Uterus (tissue), 4 donors: ENCODE measurements at places on chromosomes 16 and 17. TPM values are rescaled to one million over a fixed set of nuclear protein-coding genes. Genes with fewer than 3 reads are reported as not detected.
A peak's percentile ranks its signal among the peaks of the same experiment; 100 is the strongest.

DNA sequence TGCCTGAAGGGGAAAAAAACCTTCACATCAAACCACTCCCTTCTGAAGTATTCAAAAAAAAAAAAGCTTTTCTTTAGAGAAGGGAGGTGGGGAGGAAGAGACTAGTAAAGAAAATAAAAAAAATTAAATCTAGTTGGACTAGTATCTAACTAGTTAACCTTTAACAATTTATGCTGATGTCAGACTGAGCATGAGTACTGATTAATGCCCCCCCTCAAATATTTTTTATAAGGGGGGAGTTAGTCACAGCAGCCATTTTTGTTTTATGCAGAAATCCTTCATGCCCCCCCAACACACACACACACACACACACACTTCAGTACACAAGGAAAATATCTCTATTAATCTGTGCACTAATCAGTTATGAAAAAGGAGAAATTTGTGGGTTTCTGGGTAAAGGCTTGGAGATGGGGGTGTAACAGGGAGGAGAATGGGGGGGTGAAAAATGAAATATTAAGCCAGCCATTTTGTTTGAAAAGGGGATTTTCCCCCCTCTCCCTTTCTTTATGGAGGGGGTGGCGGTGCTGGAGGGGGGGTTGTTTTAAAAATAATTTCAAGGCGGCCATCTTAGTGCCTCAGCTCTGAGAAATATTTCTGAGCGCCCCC is 4.7 kb upstream of the CHD3 start:
- no peak for DNase-seq

- no peak for DNase-seq
Observed at GRCh38 chr16:80607204-80607603, 66.4 kb downstream of the DYNLRB2 start.

DNA sequence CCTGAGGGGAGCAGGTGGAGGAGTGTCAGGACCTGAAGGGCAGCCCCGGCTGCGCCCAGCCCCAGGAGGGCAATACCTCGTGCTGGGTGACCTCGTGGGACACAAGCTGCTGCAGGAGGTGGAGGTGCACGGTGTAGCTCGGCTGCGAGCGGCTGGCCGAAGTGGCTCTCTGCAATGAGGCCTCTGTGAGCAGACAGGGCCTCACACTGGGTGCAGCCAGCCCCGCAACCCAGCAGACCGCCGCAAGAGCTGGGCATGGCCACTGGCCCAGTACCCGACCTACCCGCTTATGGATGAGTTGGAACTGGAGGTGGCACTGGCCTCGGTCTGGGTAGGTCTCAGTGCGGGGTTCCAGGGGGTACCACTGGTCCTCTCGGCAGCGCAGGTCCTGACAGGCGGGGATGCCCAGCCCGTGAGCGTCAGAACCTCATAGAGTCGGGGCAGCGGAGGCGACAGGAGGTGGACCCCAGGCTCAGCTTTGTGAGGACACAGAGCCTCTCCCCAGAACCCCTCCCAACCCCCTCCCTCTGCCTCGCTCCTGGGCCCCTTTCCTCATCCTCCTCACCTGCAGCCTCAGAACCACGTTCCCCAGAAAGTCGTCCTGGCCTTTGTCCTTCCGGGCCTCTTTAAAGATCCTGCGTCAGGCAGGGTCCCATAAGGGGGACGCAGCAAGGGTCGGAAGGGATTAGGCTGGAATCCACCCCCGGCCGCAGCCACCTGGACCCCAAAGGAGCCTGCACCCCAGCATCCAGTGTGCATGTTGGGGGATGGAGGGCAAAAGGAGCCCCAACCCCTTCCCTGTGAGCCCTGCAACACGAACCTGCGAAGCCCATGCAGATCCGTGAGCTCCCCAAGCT is 4.0 kb downstream of the UNC13D start:
- DNase-seq = no peak

GRCh38 chr17:78972507-78973105 is 7.1 kb downstream of the LGALS3BP start:
- no peak for DNase-seq

DNA sequence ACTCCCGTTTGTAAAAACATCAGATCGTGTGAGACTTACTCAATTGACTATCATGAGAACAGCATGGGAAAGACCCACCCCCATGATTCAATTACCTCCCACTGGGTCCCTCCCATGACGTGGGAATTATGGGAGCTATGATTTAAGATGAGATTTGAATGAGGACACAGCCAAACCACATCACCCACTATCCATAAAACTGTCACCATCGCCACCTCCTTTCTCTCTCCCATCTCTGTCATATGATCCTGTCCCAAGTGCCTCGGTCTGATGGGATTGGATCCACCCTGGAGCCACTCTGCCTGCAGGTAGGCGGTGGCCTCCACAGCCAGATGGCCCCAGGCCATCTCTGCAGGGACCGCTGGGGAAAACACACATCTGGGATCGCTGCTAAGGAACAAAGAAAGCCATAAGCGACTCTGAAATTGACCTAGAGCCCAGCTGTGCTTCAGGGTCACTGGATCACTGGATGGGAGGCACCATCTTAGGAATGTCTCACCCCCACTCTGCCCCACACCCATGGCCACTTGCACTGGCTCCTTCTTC is 61.2 kb downstream of the TMEM186 start:
- DNase-seq = no peak

DNA sequence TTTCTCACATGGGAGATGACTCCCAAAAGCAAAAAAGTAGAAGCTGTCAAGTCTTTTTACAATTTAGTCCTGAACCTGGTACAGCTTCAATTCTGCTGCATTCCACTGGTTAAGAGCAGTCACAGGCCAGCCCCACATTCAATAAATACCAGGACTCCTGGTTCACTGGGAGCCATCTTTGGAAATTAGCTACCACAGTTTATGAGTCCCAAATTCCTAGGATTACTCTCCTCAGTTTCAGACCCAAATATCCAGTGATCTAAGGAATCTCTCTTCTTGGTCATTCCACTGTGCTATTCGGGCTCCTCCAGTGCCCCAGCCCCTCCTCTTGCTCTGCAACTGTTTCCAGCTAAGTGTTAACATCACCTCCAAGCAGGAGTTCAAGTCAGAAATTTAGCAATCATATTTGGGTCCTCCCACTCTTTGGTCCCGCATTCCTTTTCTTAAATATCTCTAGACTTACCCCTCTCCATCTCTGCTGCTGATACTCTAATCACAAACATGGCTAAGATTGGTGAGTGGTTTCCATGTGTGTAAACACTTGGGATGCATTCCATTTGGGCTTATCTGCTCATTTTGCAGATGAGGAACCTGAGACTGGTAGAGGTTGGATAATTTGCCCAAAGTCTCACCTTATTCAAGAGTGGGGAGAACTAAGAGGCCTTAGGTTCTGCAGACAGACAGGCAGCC is 9.6 kb upstream of the WIPF2 start:
- no peak for DNase-seq

GRCh38 chr16:75343286-75343685 is 90.0 kb downstream of the CFDP1 start:
- DNase-seq = no peak

GRCh38 chr17:68674029-68674925 is 73.1 kb upstream of the FAM20A start:
- no peak for DNase-seq

- no peak for DNase-seq
Observed at GRCh38 chr17:16345565-16345964, 7.7 kb downstream of the CENPV start.

- DNase-seq = no peak
Observed at GRCh38 chr17:47077576-47077975, 98.5 kb upstream of the RPRML start.

- no peak for DNase-seq
Observed at GRCh38 chr17:59671386-59671785, 35.8 kb downstream of the PTRH2 start.

DNA sequence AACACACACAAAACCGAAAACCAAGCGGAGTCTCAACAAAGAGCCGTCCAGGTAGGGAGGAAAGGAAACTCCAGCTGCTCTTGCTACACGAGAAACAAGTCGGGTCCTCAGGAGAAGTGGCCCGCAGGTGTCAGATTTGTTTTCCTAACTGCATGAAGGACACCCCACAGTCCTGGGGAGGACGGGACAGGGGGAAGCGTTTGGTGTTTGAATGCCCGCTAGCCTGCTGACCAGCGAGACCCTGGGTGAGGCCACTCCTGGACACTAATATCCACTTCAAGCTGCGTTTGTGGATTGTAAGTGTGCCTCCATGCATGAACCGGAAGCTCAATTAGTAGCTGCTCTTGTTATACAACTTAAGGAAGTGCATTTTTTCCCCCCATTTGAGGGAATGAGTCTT is 299.5 kb downstream of the MAF start:
- DNase-seq = no peak

GRCh38 chr16:30748634-30749445 is 615 bp downstream of the PHKG2 start:
- DNase-seq = peak; percentile 47

DNA sequence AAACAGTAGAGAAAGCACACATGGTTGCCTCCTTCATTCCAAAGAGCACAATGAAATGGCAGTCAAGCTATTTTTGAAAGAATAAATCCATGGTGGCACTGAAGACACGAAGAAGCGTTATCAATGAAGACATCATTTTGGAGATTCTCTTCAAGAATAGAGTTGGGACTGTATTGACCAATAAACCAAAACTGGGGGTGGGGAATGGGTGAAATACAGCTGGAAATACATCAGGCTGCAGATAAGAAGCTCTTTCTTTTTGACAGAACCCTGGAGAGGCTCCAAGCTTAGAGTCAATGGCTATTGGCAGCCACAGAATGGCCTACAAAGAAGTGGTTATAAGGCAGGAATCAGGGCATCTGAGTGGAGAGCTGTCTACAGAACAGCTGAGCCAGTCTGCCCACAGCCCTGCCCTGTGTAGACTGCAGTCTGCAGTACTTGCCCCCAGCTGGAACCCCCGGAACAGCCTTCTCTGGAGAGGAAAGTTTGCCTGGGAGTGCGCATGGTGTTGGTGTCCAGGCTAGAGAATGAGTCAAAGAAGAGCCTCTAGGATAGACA is 100.4 kb downstream of the STX8 start:
- no peak for DNase-seq

DNA sequence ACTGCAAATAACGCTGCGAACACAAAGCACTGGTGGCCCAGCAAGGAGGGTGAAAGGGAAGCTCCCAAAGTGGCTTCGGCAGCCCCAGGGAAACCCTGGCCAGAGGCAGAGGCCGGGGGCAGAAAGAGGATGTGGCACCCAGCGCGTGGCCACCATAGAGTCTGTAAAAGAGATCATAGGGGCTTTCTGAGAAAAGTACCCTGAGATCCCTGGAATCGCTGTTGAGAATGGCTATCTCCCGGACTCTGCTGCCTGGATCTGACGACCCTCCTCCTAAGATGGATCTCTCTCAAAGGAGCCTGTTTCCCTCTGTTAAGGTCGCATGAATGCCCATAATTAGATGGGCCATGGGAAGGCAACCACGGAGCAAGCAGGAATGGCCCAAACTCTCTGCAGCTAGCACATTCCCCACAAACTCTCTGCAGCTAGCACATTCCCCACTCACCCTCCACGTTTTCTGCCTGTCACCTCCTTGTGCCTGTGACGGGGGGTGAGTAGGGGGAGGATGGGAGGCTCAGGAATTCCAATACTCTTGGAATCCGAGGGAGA is 364.4 kb downstream of the XYLT1 start:
- no peak for DNase-seq

DNA sequence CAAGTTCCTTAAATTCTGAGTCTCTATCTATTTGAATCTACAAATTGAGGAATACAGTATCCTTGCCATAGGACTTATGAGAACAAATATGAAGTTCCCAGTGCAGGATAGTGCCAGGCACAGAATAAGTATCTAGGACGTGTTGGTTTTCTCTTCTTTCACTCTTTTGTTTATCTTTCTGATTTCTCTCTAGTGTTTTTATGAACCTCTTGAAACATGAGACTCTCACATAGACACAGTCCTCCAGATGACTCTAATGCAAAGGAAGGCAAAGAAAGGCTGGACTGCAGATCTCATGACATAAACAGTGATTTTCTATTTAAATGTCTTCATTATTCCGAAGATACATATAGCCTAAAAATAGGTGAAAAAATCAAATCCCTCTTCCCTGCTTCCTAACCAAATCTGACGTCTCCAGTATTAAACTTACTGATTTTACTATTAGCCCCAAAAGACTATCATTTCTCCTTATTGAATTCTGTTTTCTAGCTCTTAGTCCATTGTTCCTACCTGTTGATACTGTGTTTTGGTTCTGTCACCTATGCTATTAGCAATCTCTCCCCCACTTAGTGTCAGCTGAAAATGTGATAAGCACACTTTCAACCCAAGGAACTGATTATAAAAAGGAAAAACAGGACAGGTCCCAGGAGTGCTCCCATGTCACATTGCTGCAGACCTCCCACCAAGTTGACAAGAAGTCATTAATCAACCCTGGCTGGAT is 24.9 kb upstream of the ADAMTS18 start:
- no peak for DNase-seq

DNA sequence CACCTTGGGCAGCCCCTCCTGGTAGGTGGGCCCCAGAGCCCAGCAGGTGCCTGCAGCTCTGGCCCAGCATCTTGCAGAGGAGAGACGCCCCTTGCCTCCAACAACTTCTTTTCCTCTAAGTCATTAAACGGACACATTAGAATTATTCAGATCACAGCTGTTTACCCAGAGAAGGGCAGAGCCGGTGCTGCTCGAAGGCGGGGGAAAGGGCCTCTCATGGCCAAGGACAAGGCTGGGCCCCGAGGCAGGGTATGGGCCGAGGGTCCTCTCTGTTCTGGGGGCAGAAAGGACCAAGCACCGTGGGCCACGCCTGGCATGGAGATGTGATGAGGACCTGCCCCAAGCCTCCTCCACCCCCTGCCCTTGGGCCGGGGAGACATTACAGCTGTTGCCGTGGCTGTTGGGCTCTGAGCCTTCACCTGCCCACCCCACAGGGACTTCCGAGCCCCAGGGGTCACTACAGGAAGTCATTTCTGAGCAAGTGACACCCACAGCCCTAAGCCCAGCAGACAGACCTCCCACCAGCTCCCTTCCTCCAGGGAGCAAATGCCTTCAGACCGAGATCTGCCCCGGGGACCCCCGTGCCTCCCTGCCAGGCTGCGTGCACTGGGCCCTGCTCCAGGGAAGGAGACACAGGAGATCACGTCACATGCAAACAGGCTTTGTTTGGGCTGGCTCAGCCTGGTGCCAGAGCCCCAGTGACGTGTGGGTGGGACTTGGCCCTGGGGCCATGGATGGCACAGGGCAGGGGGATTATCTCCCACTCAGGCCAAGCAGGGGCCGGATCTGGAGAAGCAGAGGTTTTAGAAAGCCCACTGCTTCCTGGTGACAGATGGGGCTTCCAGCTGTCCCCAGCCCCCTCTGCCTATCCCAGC is 699 bp upstream of the PVALEF start:
- no peak for DNase-seq

KCNJ18 gene
- total RNA-seq = not detected

UTS2R gene
- not detected for total RNA-seq

UBE2I gene
- 34.7 TPM for total RNA-seq

C1QTNF8 gene
- not detected for total RNA-seq

NQO1 gene
- total RNA-seq = 23.1 TPM

KREMEN2 gene
- not detected for total RNA-seq

IL17C gene
- total RNA-seq = not detected

GP1BA gene
- total RNA-seq = not detected
